ENCODE measurements at places on chromosomes 3 and 15.

DNA sequence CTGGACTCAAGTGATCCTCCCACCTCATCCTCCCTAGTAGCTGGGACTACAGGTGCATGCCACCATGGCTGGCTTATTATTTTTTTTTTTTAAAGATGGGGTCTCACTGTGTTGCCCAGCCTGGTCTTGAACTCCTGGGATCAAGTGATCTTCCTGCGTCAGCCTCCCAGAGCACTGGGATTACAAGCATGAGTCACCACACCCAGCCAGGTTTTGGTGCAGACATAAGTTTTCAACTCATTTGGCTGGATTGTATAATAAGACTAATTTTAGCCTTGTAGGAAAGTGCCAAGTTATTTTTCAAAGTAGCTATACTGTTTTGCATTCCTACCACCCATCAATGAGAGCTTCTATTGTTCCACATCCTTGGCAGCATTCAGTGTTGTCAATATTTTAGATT lies 32.1 kb downstream of the BUB1B start:
- no peak for DNase-seq

DNA sequence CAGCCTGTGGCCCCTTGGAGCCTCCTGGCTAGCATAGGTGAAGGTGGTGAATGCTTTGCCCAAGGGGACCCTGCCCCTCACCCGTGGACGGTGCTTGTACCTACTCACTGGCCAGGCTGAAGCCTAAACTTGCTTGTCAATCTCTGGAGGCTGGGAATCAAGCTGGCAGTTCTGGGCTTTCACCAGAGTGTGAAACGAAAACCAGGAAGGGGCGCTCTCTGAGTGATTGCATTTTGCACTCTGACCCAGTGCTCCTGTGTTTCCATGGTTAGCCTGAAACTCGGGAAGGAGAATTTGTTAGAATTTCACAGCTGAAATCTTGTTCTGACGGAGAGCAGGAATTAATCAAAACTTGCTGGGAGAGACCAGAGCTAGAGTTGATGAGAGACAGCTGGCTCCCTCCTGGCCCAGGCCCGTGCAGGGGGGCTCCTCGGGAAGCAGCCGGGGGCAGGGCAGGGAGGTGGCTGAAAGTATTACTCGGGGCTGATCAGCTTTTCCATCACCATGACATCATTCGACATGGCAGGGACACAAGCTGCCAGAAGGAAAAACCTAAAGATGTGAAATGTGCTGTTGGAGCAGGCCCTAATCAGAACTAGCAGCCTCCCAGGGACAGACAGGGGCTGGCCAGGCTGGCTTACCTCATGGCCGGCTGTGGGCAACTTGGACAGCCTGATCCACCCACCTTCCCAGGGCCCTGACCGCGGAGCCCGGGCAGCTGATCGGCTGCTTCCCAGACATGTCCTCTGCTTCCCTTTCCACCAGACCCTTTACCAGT lies 323.6 kb upstream of the CTDSPL start:
- DNase-seq: no peak

- no peak for DNase-seq
Observed at GRCh38 chr3:115823083-115823482, 199.8 kb downstream of the GAP43 start.

- no peak for DNase-seq
Observed at GRCh38 chr3:130457671-130458070, 59.3 kb upstream of the COL6A6 start.
